ENCODE measurements at places on chromosomes 4 and X.

- no peak for DNase-seq
Measured at GRCh38 chr4:67014592-67014991, 530.7 kb downstream of the CENPC start.

- DNase-seq = no peak
Measured at GRCh38 chr4:151649479-151649878, 111.3 kb downstream of the GATB start.

DNA sequence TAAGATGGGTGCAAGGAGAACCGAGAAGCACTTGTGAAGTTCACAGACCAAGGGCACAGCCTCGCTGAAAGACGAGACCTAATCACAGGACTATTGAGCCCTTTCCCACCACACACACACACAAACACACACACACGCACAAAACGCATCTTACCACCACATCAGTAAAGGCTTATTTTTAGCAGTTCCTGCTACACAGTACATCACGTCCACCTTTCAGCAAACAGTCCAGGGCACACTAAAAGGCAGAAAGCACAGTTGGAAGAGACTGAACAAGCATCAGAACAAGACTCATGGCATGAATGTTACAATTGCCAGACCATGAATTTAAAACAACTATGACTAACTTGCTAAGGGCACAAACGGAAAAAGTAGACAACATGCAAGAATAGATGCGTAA lies 83.6 kb upstream of the MAPK10 start:
- no peak for DNase-seq

- DNase-seq = no peak
Measured at GRCh38 chr4:61243962-61244361, 43.8 kb downstream of the ADGRL3 start.

DNA sequence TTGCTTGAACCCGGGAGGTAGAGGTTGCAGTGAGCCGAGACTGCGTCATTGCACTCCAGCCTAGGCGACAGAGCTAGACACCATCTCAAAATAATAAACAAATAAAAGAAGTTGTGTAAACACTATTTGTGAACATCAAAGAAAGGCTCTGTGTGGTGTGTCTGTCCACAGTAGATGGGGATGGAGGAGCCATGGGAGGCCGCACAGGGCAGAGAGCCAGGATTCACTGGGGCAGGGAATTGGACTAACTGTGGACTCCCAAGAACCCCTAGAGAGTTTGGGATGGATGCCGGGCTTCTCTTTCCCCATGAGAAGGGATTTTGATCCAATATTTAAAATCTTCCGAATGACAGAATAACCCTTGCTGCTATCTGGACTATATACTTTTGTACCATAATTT lies 26.5 kb downstream of the TBC1D1 start:
- no peak for DNase-seq

DNA sequence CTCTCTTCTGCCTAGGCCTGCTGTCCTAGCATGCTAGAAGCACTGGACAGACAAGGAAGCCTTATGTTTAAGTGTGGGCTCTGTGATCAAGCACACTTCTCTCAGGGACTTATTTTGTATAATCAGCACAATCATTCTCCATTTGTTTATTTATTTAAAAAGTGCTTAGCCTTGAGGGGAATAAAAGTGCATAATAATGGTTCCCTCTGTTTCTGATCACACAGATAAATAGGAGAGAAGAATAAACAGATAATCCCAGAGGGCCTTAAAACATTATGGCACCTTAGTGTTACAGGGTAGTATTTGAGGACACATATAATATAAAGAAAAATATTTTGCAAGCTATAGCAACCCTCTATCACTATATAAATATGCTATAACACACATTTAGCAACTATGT lies 146.5 kb downstream of the UNC5C start:
- DNase-seq = no peak

- peak; percentile 86 for DNase-seq
Measured at GRCh38 chrX:43707812-43708548, 51.9 kb downstream of the MAOA start.

DNA sequence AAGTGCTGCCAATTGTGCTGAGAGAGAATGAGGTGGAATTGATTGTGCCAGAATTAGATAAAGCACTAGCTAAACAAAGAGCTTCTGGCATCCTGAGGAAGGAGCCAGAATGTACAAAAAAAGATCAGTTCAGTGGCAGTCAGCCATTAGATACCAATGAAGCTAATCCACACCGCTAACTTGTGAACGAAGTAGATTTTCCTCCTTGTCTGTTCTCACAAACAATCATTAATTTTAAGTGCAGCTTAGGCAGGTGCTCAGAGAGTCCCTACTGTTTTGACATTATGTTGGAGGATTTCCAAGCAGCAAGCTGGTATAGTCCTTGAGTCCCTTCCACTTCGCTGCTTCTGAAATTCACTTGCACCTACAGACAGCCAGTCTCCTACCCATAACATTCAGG lies 617.4 kb downstream of the CENPC start:
- peak; percentile 14 for DNase-seq

Measured in stomach (tissue), 19 donors.